Activated CD4-positive, alpha-beta memory T cell treated with anti-CD3 and anti-CD28 coated beads for 36 hours (primary cell): ENCODE measurements at places on chromosomes 5 and 9.

DNA sequence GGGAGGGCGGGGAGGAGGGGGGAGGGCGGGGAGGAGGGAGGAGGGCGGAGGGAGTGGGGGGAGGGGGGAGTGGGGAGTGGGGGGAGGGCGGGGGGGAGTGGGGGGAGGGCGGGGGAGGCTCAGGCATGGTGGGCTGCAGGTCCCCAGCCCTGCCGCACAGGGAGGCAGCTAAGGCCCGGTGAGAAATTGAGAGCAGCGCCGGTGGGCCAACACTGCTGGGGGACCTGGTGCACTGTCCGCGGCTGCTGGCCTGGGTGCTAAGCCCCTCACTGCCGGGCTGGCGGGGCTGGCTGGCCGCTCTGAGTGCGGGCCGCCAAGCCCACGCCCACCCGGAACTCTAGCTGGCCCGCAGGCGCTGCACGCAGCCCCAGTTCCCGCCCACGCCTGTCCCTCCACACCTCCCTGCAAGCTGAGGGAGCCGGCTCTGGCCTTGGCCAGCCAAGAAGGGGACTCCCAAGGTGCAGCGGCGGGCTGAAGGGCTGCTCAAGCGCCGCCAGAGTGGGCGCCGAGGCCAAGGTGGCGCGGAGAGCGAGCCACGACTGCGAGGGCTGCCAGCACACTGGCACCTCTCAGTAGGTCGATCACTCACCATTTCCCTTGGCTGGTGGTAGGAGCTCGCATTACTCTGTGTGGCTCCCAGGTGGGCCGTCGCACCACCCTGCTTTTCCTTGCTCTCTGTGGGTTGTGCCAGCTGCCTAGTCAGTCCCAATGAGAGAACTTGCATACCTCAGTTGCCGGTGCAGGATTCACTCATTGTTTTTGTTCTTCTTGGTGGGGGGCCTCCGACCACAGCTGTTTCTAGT lies 160.2 kb downstream of the CNTLN start:
- no peak for DNase-seq

DNA sequence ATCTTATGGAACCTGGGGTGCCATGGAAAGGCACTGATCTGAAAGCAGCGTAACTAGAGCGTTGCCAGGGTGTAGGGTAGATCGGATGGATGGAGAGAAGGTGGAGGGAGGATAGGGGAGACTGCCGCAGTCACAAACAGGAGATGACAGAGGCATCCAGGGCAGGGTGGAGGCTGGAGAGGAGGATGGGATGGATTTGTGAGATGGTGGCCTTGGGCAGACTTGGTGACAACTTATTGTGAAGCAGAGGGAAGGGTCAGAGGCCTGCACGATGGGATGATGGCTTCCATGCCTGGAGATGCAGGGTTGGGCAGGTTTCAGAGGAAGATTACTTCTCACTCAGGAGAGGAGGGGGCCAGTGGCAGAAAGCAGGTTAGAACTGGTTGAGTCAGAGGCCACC lies 2.4 kb downstream of the GLIPR2 start:
- DNase-seq = no peak

- DNase-seq = no peak
These were observed 70.5 kb downstream of the CDKN2A start for GRCh38 chr9:21923694-21924093.

DNA sequence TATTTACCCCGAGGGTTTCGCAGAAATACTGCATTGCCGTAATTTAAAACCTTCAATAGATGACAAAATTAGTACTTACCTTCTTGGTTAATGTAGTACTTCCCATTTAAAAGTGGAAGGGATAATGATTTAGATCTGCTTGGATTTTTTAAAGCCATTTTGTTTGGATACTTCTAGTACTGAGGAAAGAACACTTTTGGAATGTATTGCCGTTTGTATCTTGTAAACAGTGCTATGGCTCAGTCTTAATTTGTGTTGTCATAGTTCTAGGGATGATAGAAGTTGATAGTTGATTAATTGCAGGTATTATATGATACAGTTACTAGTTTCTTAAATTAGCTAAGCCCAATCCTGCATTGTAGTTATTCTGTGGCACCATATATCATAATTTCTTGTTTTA lies 33.1 kb downstream of the TNPO1 start:
- DNase-seq = no peak

DNA sequence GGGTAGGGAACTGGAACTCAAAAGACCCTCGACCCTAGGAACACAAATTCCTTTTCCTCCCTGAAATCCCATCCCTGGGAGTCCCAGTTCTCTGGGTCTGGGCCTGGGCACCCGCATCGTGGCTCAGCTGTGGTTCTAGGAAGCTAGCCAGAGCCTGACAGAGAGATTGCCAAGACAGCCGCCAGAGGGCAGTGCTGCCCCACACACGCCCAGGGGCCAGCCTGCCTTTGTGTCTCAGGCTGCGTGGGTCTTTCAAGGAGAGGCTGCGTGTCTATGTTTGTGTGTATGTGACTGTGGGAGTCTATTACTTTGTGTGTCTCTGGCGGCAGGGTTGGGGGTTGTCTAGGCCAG lies 32.0 kb upstream of the TTLL11 start:
- DNase-seq = peak; percentile 85

DNA sequence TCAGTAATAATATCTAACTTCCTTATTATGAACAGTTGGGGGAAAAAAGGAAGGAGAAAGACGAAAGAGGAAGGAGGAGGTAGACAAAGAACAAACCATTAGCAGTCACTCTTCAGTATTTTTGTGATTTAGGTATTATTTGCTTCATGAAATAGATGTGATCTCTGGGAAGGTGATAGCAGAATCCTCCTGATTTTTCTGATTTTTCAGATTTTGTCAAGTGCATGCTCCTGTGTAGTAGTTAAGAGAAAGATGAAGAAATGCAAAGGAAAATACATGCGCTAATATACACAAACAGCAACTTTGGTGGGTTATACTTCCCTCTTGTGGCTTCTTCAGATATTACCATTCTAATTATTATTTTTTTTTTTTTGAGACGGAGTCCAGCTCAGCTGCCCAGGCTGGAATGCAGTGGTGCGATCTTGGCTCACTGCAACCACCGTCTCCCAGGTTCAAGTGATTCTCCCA lies 31.6 kb downstream of the LMNB1 start:
- DNase-seq = no peak

DNA sequence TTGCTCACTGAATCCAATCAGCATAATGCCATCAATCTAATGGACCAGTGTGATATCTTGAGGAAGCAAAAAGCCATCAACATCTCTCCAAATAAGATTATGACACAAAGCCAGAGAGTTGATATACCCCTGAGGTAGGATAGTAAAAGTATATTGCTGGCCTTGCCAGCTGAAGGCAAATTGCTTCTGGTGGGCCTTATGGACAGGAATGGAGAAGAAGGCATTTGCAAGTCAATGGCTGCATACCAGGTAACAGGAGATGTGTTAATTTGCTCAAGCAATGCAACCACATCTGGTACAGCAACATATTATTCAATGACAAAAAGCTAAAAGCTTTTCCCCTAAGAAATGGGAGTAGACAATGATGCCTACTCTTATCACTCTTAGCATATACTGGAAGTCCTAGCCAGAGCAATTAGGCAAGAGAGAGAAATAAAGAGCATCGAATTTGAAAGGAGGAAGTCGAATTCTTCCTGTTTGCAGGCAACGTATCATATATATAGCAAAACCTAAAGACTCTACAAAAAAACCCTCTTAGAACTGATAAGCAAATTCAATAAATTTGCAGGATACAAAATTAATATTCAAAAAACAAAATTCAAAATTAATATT lies 216.1 kb upstream of the RASA1 start:
- DNase-seq = no peak

GRCh38 chr5:121090822-121091221 lies 626.7 kb downstream of the PRR16 start:
- DNase-seq = no peak

GRCh38 chr9:107471552-107471951 lies 18.0 kb downstream of the KLF4 start:
- no peak for DNase-seq

DNA sequence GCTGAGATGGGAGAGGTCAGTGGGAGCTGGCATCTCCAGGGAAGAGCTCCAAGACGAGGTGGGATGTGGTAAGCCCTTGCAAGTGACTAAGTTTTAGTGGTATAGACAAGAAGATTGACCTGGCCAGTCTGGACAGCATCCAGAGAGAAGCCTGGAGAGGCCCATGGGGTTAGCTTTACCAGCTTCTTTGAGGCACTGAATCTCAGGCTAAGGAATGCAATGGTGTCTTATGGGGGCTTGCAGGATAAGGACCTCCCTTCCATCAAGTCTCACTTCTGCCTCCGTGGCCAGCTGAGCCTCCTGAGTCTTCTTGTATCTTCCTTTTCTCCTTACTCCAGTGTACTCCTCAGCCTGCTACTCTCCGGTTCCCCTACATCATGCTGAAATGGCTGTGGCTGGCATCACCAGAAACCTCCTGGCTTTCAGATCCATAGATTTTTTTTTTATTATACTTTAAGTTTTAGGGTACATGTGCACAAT lies 56.5 kb upstream of the JADE2 start:
- DNase-seq = no peak

- peak; percentile 44 for DNase-seq
These were observed 4.7 kb downstream of the NOTCH1 start for GRCh38 chr9:136541179-136541578.

DNA sequence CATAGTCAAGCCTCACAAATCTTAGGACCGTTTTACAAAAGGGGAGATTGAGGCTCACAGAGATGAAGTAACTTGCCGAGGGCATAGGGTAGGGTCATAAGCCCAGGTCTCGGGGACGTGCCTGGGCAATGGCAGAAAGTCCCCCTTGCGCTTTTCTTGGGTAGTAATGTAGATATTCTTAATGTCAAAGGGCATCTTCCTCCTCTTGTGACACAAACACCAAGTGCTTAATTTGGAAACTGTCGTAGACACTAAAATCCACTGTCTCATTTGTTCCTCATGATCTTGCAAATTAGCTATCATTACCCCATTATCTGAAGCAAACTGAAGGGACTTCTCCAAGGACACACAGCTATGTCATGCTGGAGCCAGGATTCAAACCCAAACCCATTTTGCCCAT lies 180.8 kb downstream of the GAS1 start:
- DNase-seq = no peak

DNA sequence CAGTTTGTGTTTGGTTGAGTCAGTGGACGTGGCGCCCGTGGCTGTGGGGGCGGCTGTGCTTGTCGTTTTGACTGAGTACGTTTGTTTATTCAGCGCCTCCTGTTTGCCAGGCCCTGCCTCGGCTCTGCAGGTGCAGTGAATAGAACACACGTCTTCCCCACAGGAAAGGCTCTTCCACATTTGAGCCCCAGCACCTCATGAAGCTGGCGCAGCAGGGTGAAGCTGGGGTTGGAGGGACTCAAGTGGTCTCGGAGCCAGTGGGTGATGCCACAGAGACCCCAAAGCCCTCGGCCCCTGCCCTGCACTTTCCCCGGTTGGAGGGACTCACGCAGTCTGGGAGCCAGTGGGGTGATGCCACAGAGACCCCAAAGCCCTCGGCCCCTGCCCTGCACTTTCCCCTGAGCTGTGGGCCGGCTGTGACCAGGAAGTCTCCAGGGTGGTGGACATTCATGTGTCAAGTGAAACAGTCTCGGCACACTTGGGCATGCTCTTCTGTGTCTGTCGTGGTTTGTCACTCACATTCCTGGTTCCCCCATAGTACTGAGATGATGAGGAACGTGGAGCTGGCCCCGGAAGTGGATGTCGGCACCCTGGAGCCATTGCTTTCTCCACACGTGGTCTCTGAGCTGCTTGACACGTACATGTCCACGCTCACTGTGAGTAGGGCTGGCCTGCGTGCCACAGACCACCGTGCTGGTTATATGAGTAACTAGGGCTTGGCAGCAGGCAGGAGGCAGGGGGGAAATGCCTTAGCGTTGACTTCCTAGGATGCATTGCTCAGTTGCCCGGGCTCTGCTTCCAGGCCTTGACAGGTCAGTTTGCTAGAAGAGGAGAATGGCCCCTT lies 13.6 kb downstream of the EXOC3 start:
- no peak for DNase-seq

GRCh38 chr5:173659423-173659822 lies 43.0 kb upstream of the BOD1 start:
- DNase-seq = no peak

DNA sequence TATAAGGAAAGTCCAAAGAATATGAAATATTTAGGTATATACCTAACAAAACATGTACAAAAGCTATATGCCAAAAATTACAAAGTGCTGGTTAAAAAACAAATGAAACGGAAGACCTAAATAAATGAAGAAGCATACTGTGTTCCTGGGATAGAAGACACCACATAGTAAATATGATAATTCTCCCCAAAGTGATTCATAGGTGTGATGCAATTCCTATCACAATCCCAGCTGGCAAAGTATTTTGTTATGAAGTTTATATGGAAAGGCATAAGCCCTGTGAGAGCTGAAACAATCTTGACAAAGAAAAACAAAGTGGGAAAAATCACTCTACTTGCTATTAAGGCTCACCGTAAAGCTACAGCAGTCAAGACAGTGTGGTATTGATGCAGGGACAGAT lies 2.6 kb upstream of the SMIM23 start:
- no peak for DNase-seq

DNA sequence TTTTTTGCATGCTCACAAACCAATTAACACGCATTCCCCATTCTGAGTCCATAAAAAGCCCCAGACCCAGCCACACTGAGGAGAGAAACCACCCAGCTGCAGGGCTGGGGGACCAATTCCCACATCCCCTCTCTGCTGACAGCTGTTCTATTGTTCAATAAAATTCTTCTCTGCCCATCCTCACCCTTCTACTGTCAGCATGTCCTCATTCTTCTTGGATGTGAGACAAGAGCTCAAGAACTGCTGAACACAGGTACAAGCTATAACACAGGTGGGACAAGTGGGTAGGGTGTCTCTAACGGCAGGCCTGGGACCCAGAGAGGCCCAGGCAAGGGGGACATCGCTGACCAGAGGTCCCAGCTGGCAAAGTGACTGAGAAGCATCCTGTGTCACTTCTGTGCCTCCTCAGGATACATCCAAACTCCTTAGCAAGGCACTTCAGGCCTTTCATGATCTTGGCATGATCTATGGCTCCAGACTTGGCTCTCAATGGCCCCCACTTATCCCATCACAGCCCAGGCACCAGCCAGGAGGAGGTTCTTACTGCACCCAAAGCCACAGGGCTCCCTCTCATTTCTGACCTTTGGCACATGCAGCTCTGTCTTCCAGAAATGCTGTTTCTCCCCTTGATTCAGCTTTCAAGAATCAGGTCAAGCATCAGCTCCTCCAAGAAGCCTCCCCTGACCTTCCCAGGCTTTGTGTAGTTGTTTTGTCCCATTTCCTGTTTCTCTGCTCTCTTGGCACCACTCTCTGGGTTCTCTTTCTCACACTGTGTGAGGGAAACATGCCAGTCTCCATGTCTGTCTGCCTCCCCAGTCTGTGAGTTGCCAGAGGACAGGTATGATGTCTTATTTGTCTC lies 7.3 kb upstream of the ALDH1B1 start:
- DNase-seq = no peak
